Kasumi-1 (cell line): ENCODE measurements at places on chromosomes 16 and 17.

DNA sequence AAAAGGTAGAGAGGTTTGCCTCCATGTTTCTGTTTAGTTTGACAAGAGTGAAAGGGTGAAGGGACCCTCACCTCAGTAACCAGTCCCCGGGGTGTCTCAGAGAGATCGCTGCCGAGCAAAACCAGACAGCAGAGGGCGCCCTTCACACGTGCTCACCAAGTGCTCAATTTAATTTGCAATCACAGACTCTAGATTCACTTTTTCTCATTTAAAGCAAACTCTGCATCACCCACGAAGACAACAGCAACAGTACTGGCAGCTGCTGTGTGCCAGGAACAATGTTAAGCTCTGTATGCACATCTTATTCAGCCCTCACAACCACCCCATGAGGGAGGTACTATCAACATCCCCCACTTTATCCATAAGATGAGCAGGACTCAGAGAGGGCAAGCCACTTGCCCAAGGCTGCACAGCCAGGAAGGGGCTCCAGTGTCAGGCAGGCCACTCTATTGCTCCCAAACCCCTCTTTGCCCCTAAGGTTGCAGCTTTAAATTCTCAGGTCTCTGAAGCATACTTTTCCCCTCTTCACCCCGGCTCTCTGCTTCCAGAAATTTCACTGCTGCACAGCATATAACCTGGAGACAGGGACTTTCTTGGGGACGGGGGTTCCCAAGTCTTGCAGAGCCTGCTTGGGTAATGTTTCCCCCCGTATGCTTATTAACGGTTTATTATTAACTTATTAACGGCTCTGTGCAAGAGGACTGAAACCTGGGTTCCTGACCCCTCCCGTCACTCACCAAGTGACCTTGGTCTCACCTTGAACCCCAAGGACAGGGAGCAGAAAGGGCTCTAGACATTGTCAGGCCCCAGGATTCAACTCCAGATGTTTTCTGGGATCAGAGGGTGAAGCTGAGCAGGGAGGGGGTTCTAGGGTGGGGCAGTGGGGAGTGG lies 70.9 kb downstream of the CNGB1 start:
- peak; percentile 58 for DNase-seq

DNA sequence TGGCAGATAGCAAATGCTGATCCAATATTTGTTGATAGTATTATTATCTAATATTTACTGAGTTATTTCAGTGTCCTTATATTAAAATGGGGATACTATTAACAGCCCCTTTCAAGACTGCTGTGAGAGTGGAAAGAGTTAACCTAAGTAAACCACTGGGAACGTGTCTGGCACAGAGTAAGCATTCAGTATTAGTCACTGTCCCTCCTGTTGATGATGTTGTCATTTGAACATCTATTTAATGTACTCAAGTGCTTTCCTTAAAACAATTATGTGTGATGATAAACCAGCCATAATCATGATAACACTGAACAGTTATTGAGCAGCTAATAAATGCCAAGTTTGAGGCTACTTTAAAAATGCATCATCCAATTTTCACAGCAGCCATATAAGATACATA lies 135.7 kb upstream of the XYLT1 start:
- no peak for DNase-seq

DNA sequence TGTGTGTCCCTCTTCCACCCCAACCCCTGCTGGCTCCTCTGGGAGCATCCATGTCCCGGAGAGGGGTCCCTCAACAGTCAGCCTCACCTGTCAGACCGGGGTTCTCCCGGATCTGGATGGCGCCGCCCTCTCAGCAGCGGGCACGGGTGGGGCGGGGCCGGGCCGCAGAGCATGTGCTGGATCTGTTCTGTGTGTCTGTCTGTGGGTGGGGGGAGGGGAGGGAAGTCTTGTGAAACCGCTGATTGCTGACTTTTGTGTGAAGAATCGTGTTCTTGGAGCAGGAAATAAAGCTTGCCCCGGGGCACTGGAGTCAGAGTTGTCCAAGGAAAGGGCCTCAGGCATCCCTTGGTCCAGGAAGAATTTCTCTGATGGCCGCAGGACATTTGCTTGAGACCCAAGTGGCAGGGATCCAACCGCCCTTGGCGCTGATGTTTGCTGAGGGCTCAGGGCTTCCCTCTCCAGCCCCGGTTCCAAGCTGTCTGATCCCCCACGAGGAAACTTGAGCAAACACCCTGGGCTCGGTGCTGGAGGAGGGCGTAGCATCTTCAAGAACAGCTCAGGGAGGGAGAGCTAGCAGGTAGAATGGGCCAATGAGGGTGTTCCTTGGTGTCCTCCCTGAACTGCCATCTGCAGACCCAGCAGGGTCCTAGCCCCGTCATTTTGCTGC lies 4.5 kb downstream of the NXPH3 start:
- DNase-seq = no peak

GRCh38 chr17:15237106-15237425 lies 28.1 kb downstream of the PMP22 start:
- no peak for DNase-seq

- DNase-seq = no peak
Measured at GRCh38 chr17:66667491-66668030, 167.4 kb upstream of the CACNG5 start.

DNA sequence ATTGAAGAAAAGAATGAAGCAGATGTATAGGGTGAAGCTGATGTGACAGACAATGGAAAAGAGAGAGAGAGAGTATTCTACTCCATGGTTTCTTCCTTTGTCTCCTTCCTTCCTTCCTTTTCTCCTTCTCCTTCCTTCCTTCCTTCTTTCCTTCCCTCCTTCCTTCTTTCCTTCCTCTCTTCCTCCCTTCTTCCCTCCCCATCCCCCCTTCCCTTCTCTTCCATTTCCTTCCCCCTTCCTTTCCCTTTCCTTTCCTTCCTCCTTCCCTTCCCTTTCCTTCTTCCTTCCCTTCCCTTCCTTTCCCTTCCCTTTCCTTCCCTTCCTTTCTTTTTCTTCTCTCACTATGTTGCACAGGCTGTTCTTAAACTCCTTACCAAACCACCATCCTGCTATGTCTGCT lies 55.7 kb upstream of the GPR139 start:
- no peak for DNase-seq

- DNase-seq = no peak
Measured at GRCh38 chr16:79143026-79143425, 457.5 kb downstream of the MAF start.

DNA sequence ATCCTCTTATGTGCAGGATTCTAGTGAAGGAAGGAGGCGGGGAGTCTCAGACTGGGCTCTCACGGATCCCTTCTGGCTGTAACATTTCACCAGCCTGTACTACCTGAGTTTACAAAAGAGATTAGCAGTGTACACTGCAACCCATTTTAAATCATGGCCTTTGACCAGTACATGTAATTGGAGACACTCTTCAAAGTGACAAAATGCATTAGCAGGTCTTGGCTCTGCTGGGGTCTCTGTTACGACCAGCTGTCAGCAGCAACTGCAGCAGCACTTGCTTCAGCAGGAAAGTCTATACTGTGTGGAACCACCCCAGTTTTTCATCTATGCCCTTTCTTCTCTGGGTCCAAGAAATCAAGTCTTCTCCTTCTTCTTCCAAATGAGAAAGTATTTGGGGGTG lies 322.8 kb upstream of the ASIC2 start:
- no peak for DNase-seq

DNA sequence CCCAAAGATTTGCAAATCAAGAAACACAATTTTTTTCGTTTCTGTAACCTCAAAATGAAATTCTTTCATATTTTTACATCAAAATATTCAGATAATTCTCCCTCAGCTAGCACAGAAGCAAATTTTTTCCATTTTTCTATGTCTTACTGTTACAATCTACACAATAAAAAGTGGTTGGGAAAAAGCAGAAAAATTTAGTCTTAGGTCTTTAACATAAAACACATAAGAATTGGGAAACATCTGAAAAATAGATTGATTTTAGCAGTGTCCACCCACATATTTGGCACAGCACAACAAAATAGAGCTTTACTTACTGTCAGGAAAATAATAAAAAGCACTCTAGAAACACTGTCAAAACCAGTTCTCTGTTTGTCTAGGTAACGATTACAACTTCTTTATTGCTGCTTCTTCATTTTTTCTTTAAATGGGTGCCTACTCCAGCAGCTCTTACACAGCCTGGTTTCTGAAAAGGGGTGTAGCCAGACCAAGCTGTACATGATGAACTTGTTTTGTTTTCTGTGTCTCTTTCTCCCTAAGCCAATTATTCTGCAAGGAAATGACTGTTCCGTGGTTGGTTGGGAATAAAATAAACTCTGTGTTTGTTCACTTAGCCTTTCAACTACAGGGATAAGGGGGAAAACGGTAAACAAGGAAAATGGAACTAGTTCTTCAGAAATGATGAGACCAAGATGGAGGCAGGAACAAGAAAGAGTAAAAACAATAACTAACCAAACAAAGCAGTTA lies at the start of gene ABCA6:
ABCA6 (minus strand) TSS at position 465 of the 744 bp plus-strand sequence. CDS start 1,192 bp downstream, outside the sequence.
- no peak for DNase-seq

- DNase-seq = no peak
Measured at GRCh38 chr16:23072084-23072599, 77.1 kb downstream of the USP31 start.

- peak; percentile 0 for DNase-seq
Measured at GRCh38 chr16:49491771-49492761, 118.5 kb downstream of the C16orf78 start.

- DNase-seq = peak; percentile 0
Measured at GRCh38 chr16:24906199-24906808, 60.5 kb downstream of the SLC5A11 start.

- no peak for DNase-seq
Measured at GRCh38 chr17:68341482-68341881, 50.2 kb downstream of the ARSG start.

DNA sequence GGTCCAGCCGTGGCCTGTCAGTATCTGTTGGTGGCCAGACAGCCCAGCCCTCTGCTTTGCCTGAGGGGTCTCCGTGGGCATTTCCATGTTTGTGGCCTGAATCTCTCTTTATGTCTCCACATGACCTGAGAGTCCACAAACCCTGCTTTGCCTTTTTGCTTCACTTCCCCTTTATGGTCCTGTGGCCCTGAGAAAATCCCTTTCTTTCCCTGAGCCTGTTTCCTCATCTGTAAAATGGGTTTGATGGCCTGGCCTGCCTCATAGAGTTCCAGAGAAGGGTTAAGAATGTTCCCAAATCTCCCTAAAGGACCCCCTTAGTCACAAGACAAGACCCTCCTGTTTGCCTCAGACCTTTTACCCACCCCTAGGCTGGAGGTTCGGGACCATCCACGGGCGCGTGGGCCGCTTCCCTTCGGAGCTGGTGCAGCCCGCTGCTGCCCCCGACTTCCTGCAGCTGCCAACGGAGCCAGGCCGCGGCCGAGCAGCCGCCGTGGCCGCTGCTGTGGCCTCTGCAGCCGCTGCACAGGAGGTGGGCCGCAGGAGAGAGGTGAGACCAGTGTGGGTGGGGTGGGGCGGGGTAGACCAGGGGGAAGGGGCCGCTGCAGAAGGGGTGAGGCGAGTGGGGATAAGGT lies 26.2 kb upstream of the ALKBH5 start:
- no peak for DNase-seq

DNA sequence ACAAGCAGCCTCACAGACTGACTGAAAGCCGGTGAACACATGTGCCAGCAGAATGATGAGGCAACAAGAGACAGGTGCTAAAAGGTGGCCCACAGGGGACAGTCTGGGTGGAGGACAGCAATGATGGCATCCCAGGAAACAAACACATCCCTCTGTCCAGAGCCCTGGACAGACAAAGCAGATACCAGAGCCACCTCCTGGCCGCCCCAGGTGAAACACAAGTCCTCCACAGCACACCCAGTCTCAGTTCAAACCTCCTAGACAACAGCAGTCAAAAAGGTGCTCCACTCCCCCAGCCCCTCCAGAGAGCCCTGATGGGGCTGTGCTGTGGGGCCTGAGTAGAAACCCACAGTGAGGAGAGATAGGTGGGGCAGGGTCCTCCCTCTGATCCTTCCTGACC lies 20.3 kb upstream of the CDH5 start:
- no peak for DNase-seq

DNA sequence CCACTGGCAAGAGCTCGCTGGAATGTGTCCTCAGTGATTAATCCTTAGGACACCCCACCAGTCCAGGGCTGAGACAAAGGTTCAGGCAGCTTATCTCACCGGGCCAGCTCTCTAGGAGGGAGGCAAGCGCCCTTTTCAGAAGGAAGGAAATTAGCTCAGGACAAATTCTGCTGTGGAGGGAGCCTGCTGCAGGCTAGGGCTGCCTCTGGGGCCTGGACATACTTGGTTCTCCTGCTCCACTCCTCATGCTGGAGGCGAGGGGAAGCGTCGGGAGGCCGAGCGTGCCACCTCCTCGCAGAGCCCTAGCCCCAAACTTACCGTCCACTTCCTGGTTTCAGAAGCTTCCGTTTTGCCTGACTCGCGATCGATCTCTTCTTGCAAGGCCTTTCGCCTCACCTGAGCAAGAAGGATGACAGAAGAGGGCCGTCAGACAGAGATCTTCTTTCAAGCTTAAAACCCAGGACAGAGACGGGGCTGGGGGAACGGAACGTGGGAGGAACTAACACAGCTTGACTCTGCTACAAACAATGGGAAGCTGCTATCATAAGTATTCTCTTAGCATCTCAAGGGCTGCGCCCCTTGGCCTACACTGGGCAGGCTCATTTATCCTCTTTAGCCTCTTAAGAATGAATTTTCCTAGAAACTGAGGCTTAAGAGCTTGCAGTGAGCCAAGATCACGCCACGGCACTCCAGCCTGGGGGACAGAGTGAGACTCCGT lies 7.7 kb downstream of the KNOP1 start:
- no peak for DNase-seq

GRCh38 chr16:14658063-14658462 lies 25.3 kb downstream of the BFAR start:
- no peak for DNase-seq

DNA sequence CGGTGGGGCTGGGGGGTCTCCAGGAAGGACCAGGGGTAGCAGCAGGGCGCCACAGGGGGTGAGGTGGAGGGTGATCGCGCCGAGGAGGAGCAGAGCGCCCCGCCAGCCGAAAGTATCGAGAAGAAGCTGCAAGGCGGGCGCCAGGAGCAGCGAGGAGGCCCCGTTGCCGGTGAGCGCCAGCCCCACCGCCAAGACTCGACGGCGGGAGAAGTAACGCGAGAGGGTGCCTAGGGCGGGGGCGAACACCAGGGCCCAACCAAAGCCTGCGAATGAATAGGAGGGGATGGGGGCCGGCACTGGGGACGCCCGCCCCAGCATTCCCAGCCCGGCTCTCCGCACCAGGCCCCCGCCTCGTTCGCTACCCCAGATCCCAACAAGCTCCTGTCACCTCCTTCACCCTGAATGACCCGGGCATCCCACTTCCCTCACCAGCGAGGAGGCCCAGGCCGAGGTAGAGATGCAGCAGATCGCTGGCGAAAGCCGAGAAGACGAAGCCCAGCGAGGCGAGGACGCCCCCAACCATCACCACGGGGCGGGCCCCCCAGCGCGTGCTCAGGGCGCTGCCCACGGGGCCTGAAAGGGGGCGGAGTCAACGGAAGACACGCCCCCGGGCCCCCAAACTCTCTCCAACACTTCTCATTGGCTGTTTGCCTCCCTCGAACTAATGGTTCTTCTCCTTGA lies 1.3 kb downstream of the SLC16A11 start:
- DNase-seq = no peak

DNA sequence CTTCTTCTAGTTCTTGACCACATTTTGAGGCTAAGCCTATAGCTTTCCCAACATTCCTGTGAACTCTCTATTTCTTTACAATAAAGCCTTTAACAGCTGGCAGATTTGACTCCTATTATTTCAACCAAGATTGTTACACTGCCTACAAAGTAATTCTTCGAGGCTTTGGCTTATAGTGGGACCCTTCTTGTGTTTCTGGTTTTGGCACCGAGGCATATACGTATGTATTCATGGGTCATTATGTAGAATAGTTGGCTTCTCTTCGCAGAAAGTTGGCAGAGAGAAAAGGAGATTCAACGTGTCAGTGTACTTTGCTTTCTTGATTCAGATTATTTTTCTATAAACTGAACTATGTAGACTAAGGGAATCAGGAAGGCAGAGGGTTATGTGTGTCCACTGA lies 102.2 kb downstream of the ABCA8 start:
- no peak for DNase-seq
